Suprapubic skin (tissue), 4 donors: ENCODE measurements at places on chromosomes 16 and 17. TPM values are rescaled to one million over a fixed set of nuclear protein-coding genes. Genes with fewer than 3 reads are reported as not detected.

- no peak for DNase-seq
- H3K4me1 ChIP-seq = peaks cover 27% of the 10 kb centered on the region
- no peak overlapping the region for H3K4me3 ChIP-seq
- H3K27me3 ChIP-seq = no peaks in the 10 kb centered on the region
- peaks cover 47% of the 10 kb centered on the region for H3K36me3 ChIP-seq
Measured at GRCh38 chr16:3115561-3115960, 3.2 kb downstream of the ZNF205 start.

DNA sequence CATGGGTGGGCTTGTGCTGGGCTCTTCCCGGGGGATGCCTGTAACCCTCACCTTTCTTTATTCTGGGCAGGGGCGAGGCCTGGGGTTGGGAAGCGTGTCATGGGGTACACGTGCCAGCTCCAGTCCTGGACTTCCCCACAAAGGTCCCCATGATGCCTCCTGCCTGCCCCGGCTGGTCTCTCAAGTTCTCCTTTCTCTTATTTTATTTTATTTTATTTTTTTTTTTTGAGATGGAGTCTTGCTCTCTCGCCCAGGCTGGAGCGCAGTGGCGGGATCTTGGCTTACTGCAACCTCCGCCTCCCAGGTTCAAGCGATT, 8.6 kb downstream of the ATP2A3 start:
- H3K4me1 ChIP-seq = no peaks in the 10 kb centered on the region
- H3K4me3 ChIP-seq = no peak overlapping the region
- H3K27me3 ChIP-seq = no peaks in the 10 kb centered on the region

DNA sequence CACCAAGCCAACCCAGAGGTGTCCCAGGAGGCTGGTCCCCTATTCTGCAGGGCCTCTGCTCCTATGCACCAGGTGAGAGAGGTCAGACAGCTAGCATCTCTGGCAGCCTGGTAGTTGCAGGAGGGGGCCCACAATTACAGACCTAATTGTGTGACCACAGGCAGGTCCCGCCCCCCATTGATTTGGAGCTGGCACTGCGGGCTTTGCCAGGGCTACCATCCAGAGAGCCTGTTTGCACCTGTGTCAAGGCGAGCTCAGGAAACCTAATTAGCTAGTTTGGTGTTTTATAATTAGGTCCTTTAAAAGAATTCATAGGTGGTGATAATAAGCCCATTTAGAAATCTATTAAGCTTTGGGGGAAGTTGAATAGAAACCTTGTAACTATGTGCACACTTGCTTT, 90.2 kb downstream of the MRM1 start:
- no peak overlapping the region for H3K4me3 ChIP-seq
- no peaks in the 10 kb centered on the region for H3K4me1 ChIP-seq
- no peak for DNase-seq
- H3K27ac ChIP-seq = no peak overlapping the region

- peaks cover 67% of the 10 kb centered on the region for H3K27me3 ChIP-seq
- H3K4me3 ChIP-seq = peak overlapping the region; percentile 11
- no peak for DNase-seq
Measured at GRCh38 chr16:51134269-51134812, 16.7 kb downstream of the SALL1 start.

The ABI3 gene
- 6.7 TPM for total RNA-seq

The CCDC78 gene
- total RNA-seq = 2.4 TPM

GRCh38 chr17:68106085-68106484, 70.5 kb downstream of the KPNA2 start:
- DNase-seq = no peak
- H3K36me3 ChIP-seq = peaks cover under 1% of the 10 kb centered on the region
- H3K4me1 ChIP-seq = peaks cover 26% of the 10 kb centered on the region

The NPIPA3 gene
- total RNA-seq = not detected

The QPRT gene
- 5.5 TPM for total RNA-seq

DNA sequence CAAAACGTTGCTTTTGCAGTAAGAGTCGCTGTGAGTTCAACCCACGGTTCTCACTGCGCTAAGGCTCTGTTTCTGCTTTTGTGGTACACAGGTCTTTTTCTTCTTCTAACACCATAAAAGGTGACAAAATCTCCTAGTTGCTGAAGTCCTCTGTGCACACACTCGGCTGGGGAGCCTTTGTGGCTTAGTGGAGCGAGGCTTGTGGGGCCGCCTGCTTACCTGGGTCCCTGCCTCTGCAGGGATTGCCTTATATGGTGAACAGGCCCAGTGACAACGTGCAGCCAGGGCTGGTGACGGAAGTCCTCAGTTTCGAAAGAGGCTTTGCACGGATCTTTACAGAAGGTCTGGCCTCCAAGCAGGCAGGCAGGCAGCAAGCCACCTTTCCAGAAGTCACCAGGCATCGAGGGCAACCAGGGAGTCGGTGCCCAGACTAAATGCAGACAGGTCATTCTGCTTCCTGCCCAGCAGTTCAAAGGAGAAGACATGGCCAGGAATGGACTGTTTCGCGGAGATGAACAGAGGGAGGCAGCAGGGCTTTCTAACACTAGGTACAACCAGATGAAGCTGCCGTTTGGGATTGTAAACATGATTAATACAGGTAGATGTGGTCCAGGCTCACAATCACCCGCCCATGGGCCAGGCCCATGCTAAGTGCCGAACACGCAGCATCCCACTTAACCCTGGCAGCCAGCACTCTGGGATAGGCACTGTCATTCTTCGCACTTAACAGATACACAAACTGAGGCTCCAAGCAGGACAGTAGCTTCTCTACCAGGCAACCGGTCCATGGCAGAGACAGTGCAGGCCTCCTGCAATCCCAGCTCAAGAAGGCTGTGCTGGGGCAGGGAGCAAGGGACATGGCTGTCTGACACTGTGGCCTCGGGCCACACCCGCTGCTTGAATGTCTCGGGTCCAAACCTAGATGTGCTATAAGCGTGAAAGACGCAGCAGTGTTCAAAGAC, 10.7 kb upstream of the MEAK7 start:
- H3K4me3 ChIP-seq = no peak overlapping the region
- no peak for DNase-seq
- no peaks in the 10 kb centered on the region for H3K27me3 ChIP-seq
- H3K36me3 ChIP-seq = no peaks in the 10 kb centered on the region

DNA sequence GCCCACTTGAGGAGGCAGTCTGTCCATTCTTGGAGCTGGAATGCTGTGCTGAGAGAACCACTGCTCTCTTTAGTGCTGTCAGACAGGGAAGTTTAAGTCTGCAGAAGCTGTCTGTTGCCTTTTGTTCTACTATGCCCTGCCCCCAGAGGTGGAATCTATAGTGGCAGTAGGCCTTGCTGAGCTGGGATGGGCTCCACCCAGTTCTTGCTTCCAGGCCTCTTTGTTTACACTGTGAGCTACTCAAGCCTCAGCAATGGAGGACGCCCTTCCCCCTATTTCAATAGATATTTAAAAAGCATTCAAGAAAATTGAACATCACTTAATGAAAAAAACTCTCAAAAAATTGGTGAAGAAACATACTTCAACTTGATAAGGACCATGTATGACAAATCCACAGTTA, 313.5 kb downstream of the PHKB start:
- H3K4me3 ChIP-seq = no peak overlapping the region
- H3K36me3 ChIP-seq = no peaks in the 10 kb centered on the region
- no peaks in the 10 kb centered on the region for H3K27me3 ChIP-seq
- no peak overlapping the region for H3K27ac ChIP-seq
- DNase-seq = no peak

The PRKCB gene
- total RNA-seq = 7.7 TPM

GRCh38 chr16:9047689-9048301, 43.6 kb upstream of the HAPSTR1 start:
- no peaks in the 10 kb centered on the region for H3K27me3 ChIP-seq
- DNase-seq = peak; percentile 88
- peak overlapping the region; percentile 84 for H3K27ac ChIP-seq
- H3K36me3 ChIP-seq = no peaks in the 10 kb centered on the region
- H3K4me1 ChIP-seq = peaks cover 15% of the 10 kb centered on the region

GRCh38 chr16:71255721-71256120, 25.2 kb upstream of the HYDIN start:
- H3K27ac ChIP-seq = no peak overlapping the region
- no peaks in the 10 kb centered on the region for H3K36me3 ChIP-seq
- no peak for DNase-seq
- H3K4me3 ChIP-seq = no peak overlapping the region

- no peak for DNase-seq
- no peaks in the 10 kb centered on the region for H3K27me3 ChIP-seq
- H3K4me3 ChIP-seq = no peak overlapping the region
- H3K36me3 ChIP-seq = peaks cover 62% of the 10 kb centered on the region
- no peak overlapping the region for H3K27ac ChIP-seq
Measured at GRCh38 chr16:57044931-57045693, 47.3 kb upstream of the CPNE2 start.

The RSL1D1 gene
- 177 TPM for total RNA-seq

DNA sequence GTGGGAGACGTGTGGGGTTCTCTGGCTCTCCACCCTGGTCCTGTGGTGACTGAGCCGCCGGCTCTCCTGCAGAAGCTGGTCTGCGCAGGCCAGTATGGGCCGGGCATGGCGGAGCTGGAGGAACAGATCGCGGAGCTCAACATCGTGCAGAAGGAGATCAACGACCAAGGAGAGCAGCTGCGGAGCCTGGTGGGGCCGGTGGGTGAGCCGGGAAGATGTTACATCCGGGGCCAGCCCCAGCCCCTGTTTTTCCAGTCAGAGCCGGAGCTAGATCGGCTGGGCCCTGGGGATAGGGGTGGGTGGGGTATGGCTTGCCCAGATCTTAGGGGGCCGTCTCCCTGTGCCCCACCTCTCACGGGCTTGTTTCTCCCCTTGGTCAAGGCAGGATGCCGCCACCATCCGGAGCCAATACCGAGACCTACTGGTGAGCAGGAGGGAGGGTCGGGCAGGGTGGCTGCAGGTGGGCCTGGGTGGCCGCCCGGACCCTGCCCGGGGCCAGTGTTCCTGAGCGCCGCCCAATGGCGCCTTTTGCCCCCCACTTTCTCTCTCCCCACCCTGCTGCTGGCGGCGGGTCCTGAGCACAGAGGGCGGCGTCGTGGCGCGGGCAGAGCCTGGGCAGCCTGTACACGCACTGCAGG, 5.0 kb downstream of the EVPLL start:
- no peaks in the 10 kb centered on the region for H3K36me3 ChIP-seq
- DNase-seq = no peak
- peaks cover 22% of the 10 kb centered on the region for H3K27me3 ChIP-seq
- no peak overlapping the region for H3K27ac ChIP-seq
- peaks cover 22% of the 10 kb centered on the region for H3K4me1 ChIP-seq

The TTYH2 gene
- 12.0 TPM for total RNA-seq

GRCh38 chr17:45004388-45004787, 36.3 kb upstream of the C1QL1 start:
- no peaks in the 10 kb centered on the region for H3K36me3 ChIP-seq
- no peak overlapping the region for H3K27ac ChIP-seq
- DNase-seq = no peak
- no peaks in the 10 kb centered on the region for H3K4me1 ChIP-seq
